ENCODE measurements at places on chromosomes 5 and 9.

- no peak for DNase-seq
These were observed 757.5 kb upstream of the ZNF608 start for GRCh38 chr5:125503946-125504345.

- DNase-seq, result no peak
These were observed 2.1 kb upstream of the ALDH7A1 start for GRCh38 chr5:126597156-126597555.

DNA sequence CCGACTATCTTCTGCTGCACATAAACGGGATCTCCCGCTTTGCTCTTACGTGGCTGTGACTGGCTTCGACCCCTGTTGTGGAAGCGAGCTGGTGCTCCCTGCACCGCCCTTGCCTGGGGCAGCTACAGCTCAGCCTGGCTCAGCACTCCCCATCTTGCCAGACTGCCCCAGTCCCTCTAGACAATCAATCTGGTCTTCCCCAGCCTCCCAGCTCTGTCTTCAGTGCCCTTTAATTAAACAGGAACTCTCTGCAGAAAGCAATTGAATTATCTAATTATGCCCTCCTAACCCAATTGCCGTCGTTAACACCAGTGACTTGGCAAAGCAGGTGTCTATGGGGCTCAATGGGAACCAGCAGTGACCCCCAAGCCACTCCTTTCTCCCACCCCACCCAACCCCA is 18.9 kb upstream of the NTNG2 start:
- DNase-seq, result no peak

DNA sequence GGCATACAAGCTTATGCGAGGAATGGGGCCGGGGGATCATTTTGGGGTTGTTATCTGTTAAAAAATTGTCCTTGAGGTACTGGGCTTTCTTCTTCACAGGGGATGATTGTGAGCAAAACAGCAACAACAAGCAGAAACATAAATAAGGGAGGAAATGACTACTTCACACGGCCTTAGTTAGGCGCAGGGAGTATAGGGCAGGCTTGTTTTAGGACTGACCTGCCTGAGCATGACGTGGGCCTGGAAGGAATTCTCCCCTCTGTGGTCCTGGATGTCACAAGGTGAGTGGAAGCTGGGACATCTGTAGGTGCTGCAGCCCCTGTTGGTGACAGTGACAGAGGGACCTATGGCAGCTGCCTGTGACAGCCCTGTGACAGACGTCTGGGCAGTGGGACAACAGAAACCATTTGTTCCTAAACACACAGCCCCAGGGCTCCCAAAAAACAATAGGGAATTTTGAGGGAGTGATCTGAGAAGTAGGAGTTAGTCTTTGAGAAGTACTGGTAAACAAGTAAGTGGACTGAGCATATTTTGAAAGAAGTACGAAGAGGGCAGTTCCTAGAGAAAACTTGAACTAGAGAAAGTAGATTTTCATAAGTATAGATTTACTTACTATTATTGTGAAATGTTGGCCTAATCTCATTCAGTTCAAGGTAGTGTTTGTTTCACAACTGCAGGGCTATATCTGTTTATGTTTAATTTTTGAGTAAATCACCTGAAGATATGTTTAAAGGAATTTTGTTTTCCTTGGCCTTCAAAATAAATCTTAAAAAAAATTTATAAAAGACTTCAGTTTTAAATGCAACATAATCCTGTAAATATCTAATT is 113.1 kb downstream of the KDM4C start:
- no peak for DNase-seq

GRCh38 chr5:32814620-32815019 is 103.5 kb downstream of the NPR3 start:
- no peak for DNase-seq

DNA sequence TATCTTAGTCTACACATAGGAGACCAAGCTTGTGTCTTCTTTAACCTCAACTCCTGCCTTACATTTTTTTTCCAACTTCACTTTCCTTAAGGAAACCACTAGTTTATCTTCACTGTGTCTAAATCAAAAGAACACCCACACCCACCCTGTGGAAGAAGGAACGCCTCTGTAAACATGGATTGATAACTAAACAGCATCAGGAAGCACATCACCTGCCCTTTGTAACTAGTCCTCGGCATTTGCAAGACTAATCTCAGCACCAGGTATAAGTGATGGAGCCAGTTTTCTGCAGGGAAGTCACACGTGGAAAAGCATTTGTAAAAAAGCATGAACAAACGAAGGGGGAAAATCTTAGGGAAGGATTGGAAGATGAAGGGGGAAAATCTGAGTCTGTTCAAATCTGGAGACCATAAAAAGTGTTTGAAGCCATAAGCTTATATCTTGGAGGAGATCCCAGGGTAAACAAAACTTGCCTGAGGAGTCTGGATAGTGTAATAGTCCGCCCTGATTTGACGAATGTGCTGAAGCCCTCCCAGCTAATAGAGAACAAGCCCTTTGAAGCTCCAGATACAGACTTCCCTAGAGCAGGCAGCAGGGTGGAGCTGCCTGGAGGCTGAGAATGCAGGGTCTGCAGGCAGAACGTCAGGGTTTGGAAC is 117.3 kb upstream of the LHFPL2 start:
- DNase-seq, result no peak

GRCh38 chr9:125896404-125896803 is 149.2 kb downstream of the PBX3 start:
- DNase-seq, result no peak

- no peak for DNase-seq
These were observed 40.1 kb upstream of the RNF180 start for GRCh38 chr5:64125521-64125920.

GRCh38 chr5:169893010-169893409 is 87.3 kb downstream of the INSYN2B start:
- DNase-seq, result no peak

- DNase-seq, result no peak
These were observed 23.8 kb downstream of the PHAX start for GRCh38 chr5:126624534-126624933.
